NCI-H460 (cell line): ENCODE measurements at places on chromosomes 4 and X. TPM values are rescaled to one million over a fixed set of nuclear protein-coding genes. Genes with fewer than 3 reads are reported as not detected.

ARR3 gene
- total RNA-seq = not detected in 2 replicates

NCAPG gene
- 44.1 and 44.2 TPM in 2 replicates for total RNA-seq

GPR143 gene
- total RNA-seq = not detected in 2 replicates

- peak; percentile 36 for DNase-seq
These were observed 36.0 kb upstream of the ARSJ start for GRCh38 chr4:114015444-114015899.

DNA sequence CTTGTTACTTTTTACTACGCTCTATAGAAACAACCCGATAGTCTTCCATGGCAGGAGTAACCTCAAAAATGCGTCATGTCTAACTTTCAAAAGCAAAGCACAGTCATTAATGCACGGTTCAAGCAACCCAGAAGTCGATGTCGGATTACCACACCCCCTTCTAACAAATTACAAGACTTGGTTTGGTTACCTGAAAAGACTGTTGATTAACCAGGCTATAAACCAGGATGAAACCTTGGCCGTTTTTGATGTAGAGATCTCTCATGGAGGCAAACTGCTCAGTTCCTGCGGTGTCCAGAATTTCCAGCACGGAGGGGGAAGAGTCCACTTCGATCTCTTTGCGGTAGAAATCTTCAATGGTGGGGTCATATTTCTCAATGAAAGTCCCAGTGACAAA lies 2.4 kb downstream of the RAP2C start:
- DNase-seq = no peak
